ENCODE measurements at places on chromosomes 1 and 21. TPM values are rescaled to one million over a fixed set of nuclear protein-coding genes. Genes with fewer than 3 reads are reported as not detected.

- DNase-seq, result no peak
- no peak overlapping the region for H3K4me3 ChIP-seq
- H3K27me3 ChIP-seq, result no peaks in the 10 kb centered on the region
- no peaks in the 10 kb centered on the region for H3K36me3 ChIP-seq
- no peaks in the 10 kb centered on the region for H3K4me1 ChIP-seq
Observed at GRCh38 chr1:27053977-27054753, 41.5 kb upstream of the TENT5B start.

- no peak for DNase-seq
- H3K4me3 ChIP-seq, result no peak overlapping the region
- H3K4me1 ChIP-seq, result peaks cover 18% of the 10 kb centered on the region
- no peaks in the 10 kb centered on the region for H3K36me3 ChIP-seq
- no peaks in the 10 kb centered on the region for H3K27me3 ChIP-seq
Observed at GRCh38 chr1:32991386-32991785, 26.8 kb upstream of the RNF19B start.

DNA sequence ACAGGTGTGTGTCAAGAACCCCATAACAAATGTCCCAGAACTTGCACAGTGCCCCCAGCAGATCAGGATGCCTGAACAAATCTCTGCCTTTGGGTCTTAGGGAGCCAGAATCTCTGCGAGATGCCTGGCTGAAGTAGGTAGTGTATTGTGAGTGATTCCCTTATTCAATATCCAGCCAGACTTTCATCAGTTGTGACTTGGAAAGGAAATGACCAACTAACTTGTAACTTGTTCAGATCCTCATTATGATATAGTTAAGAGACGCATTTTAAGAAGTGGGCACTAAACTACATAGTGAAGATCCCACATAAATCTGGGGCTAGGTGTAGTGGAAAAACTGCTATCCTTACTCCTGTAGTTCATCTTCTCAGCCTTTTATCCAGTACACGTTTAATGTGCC lies 11.8 kb downstream of the OLIG2 start:
- no peak overlapping the region for H3K4me3 ChIP-seq
- no peak overlapping the region for H3K27ac ChIP-seq
- H3K27me3 ChIP-seq, result peaks cover 71% of the 10 kb centered on the region
- no peaks in the 10 kb centered on the region for H3K36me3 ChIP-seq
- DNase-seq, result no peak
- no peaks in the 10 kb centered on the region for H3K4me1 ChIP-seq

The TTC22 gene
- total RNA-seq, result 0.81 TPM

The HEYL gene
- total RNA-seq, result 1.6 TPM

DNA sequence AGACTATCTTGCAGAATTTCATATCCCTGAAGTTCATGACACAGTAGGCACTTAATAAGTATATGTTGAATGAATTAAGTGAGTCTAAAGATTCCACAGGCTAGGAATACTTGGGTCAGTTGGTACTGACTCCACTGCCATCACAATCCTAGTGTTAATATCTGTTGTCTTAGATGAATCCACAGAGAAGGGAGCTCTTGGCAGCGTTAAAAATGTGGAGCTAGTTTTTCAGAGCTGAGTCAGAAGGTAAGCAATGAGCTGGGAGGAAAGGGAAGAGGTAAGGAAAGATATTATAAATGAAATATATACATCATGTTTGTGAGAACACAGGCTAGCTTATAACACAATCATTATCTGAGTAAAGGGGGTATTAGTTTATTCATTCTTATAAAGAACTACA lies 21.8 kb upstream of the GORAB start:
- H3K36me3 ChIP-seq, result no peaks in the 10 kb centered on the region
- no peaks in the 10 kb centered on the region for H3K27me3 ChIP-seq
- H3K4me1 ChIP-seq, result no peaks in the 10 kb centered on the region
- H3K27ac ChIP-seq, result no peak overlapping the region

The MNDA gene
- total RNA-seq, result 4.5 TPM

GRCh38 chr1:178594133-178594532 lies 81.2 kb downstream of the TEX35 start:
- no peak for DNase-seq
- H3K36me3 ChIP-seq, result no peaks in the 10 kb centered on the region
- H3K4me1 ChIP-seq, result no peaks in the 10 kb centered on the region
- H3K27me3 ChIP-seq, result no peaks in the 10 kb centered on the region
- H3K4me3 ChIP-seq, result no peak overlapping the region
- peak overlapping the region; percentile 37 for H3K27ac ChIP-seq

GRCh38 chr1:32063261-32063681 lies 9.5 kb upstream of the TMEM39B start:
- DNase-seq, result no peak
- peak overlapping the region; percentile 70 for H3K27ac ChIP-seq
- no peak overlapping the region for H3K4me3 ChIP-seq
- H3K27me3 ChIP-seq, result no peaks in the 10 kb centered on the region
- H3K4me1 ChIP-seq, result peaks cover 15% of the 10 kb centered on the region

The ZFP69 gene
- 3.1 TPM for total RNA-seq

DNA sequence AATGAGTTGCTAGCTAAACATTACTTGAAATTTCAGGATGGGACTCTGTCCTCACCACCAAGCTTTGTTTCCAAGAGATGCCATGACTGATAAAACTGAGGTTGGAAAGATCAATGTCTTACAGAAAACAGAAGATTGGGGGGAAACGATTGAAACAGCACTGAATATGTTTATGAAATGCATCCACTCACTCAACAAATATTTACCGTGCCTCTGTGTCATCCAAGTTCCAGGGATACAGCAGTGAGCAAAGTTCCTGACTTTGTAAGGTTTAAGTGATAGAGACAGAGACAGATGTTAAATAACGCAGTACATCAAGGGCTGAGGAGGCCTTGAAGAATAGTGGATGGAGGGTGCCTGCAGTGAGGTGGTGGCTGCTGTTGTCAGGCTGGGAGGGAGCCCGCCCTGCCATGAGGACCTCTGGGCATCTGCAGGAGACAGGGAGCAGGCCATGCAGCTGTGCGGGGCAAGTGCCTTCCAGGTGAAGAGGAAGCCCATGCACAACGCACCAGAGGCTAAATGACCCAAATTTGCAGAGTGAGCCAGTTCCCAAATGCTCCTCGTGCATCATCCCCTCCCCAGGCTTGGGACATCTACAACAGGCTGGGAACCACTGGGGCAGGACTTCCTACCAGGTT lies 108.0 kb downstream of the HLCS start:
- no peaks in the 10 kb centered on the region for H3K36me3 ChIP-seq
- H3K4me1 ChIP-seq, result no peaks in the 10 kb centered on the region
- H3K27ac ChIP-seq, result no peak overlapping the region
- DNase-seq, result no peak
- no peaks in the 10 kb centered on the region for H3K27me3 ChIP-seq
- H3K4me3 ChIP-seq, result no peak overlapping the region

The MYBPH gene
- total RNA-seq, result not detected

The HPCAL4 gene
- total RNA-seq, result 1.1 TPM

- H3K4me1 ChIP-seq, result no peaks in the 10 kb centered on the region
- no peaks in the 10 kb centered on the region for H3K27me3 ChIP-seq
- no peak overlapping the region for H3K27ac ChIP-seq
- no peaks in the 10 kb centered on the region for H3K36me3 ChIP-seq
- no peak overlapping the region for H3K4me3 ChIP-seq
Observed at GRCh38 chr1:240413732-240414131, 198.2 kb downstream of the GREM2 start.

The EIF4G3 gene
- total RNA-seq, result 35.5 TPM

- no peak overlapping the region for H3K27ac ChIP-seq
- no peak overlapping the region for H3K4me3 ChIP-seq
- no peaks in the 10 kb centered on the region for H3K4me1 ChIP-seq
- H3K27me3 ChIP-seq, result peaks cover 4% of the 10 kb centered on the region
- DNase-seq, result no peak
Observed at GRCh38 chr1:156690675-156691036, 13.4 kb upstream of the NES start.

GRCh38 chr1:99755664-99756063 lies 10.8 kb downstream of the FRRS1 start:
- no peaks in the 10 kb centered on the region for H3K36me3 ChIP-seq
- H3K4me3 ChIP-seq, result no peak overlapping the region
- no peak for DNase-seq
- H3K27me3 ChIP-seq, result no peaks in the 10 kb centered on the region
- H3K27ac ChIP-seq, result no peak overlapping the region

All from sigmoid colon (tissue), 7 donors.